ENCODE measurements at places on chromosomes 4 and X. TPM values are rescaled to one million over a fixed set of nuclear protein-coding genes. Genes with fewer than 3 reads are reported as not detected.

DNA sequence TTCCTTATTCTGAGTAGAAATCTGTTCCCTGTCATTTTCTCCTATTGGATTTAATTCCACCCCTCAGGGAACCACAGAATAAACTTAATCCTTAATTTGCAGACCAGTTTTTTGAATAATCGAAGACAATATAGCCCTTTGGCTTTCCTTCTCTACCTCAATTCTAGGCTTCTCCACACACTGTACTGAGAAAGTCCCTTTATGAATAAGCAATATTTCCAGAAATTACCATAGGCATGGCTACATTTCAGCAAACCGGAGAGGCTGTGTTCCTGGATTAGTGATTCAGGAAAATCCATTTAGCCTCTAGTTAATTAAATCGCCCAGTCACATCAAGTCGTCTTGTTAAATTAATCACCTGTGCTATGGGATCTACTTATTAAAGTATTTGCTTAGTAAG is 125.1 kb downstream of the ANAPC4 start:
- no peak for DNase-seq

DNA sequence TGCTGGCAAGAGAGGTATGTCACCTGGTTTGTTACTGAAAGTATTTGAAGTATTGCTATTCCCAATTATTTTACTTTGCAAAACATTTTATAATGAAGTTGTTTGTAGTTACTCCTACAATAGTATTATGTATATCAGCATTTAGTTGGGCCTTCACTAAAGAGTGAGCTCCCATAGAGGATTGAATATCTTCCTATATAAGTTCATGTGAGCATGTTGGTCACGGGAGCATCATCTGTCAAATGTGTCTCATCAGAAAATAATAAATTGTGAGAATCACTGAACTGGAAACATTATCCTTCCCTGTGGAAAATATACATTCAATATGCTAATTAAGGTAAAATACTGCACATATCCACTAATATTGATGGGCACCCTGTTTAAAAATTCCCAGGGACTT is 360.1 kb upstream of the ADGRL3 start:
- DNase-seq: no peak

DNA sequence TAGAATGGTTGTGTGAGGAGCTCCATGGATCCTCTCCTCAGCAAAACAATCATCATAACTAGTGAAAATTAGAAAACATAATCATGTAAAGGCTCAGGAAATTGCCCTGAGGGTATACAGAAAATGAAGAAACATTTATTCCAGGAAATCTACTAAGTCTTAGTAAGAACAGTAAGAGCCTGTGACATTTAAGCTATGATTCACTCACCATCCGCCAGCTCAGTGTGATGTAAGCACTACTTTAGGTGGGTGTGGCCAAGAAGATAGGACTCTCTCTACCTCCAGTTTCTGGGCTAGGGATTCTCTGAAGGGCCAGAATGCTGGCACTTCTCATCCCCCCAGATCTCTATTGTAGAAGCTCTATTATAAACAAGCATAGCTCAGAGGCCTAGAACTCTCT is 147.5 kb downstream of the DLG3 start:
- DNase-seq: no peak

DNA sequence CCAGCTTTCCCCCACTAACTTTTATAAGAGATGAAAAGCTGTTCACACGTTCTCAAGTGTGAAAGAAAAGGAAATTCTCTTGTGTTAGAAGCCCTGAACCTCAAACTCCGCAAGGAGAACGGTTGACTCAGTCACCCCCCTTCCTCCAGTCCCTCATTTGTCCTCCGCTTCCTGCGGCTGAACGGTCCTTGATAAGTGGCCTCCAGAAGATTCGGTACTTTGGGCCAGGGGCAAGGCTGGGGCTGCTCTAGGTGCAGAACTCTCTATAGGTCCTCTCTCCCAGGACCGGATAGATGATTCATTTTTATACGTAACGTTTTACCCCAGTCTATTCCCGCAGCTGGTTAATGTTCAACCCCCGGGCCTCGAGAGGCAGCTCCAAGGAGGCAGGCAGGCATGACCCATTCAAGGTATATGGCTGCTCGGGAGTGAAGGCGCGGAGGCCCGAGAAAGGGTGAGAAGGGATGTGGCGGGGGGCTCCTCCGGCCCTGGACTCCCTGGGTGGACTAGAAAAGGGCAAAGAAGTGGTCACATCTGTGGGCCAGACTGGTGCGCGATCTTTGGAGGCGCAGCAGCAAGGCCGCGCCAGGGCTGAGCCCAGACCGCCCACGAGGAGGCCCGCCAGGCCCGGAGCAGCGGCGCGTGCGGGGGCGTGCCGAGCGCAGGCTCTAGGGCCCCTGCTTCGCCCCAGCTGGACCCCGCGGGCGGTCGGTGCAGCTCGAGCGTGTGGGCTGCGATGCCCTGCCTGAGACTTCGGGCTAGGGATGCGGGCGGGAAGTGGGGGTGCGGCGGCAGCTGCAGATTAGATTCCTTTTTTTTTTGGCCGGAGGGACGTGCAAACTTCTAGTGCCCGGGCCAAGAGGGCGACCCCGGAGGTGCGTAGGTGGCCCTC is 11.7 kb downstream of the PITX2 start:
- DNase-seq: no peak

- no peak for DNase-seq
Measured at GRCh38 chrX:15848576-15848975, 6.0 kb downstream of the AP1S2 start.

DNA sequence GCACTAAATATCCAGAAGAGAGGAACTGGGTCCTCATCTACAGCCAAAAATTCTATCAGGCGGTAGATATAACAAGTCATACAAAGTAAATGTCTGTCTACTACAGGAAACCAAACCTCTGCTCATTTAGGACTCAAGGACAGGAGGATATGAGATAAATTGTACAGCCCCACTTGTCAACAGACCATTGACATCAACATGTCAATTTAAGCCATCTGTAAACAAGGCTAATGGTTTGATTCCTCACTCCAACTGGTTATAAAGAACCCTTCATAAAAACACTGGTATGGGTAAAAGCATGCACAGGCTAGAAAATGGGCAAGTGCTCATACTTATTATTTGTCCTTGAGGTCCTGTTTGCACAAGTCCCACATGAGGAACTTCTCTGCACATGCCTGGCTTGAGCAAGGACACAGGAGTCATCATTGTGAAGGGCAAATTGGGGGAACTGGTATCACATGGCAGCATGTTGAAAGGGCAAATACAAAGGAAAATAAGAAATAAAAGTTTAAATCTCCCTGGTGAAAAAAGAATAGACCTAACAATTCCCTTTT is 13.2 kb downstream of the RTL8B start:
- no peak for DNase-seq

- DNase-seq: no peak
Measured at GRCh38 chr4:5381961-5382441, 326.4 kb downstream of the EVC2 start.

- DNase-seq: no peak
Measured at GRCh38 chr4:148216866-148217814, 225.1 kb downstream of the NR3C2 start.

DNA sequence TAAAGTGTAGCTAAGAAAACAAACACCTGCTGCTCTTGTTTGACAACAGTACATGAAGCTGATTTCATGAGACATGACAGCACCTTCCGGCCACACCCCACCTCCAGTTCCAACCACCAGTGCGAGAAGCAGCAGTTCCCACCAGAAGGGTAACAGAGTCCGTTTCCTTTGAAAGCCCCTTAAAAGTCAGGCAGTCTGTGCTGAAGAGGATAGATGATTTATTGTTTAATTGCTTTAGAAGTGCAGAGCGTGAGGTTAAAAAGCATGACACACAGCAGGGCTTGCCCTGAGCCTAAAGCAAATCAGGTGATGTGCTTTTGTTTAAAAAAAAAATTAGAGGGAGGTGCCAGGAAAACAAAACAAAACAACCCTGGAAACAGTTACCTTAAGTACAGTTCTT is 82.6 kb downstream of the HADH start:
- peak; percentile 52 for DNase-seq

DNA sequence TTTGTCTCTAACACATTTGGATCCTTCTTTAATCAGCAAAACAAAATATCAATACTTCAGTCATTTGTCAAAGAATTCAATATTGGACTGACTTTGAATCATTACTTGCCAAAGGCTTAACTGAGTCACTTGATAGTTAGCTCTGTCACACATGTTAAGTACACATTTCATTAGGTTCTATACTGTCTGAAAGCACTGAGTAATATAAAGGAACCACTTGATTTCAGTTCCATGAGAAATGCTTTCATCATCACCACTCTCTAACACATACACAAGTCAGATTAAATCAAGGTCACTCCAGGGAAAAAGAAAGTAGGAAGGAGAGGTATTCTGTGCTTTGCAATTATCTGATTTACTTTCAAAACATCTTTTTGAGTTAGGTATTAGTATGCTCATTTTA is 1233.1 kb downstream of the C4orf33 start:
- no peak for DNase-seq

DNA sequence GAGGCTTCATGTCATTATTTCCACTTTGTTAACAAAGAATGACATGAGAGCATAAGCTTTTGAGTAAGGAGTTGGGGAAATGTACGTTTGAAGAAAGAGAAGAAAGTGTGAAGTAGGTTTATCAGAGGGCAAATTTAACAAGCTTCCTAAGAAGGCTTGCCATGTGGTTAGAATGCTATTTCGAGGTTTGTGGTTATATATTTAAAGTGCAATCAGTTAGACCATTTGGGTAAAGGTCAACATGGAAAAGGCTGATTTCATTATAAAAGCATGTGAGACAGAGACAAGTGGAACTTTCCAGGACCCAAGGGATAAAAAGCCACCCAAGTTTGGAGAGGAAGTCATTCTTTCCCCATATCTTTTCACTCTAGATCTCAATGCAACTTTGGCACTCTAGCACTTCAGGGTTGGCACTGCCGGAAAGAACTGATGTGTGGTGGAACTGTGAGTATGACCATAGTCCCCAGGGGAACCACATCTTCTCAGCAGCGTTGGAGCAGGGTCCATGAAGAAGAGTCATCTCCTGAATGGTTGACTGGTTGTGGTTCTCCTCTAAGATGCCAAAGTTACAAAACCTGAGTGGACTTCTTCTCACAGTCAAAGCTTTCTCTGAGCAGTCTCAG is 529.9 kb downstream of the MID1IP1 start:
- DNase-seq: no peak

DNA sequence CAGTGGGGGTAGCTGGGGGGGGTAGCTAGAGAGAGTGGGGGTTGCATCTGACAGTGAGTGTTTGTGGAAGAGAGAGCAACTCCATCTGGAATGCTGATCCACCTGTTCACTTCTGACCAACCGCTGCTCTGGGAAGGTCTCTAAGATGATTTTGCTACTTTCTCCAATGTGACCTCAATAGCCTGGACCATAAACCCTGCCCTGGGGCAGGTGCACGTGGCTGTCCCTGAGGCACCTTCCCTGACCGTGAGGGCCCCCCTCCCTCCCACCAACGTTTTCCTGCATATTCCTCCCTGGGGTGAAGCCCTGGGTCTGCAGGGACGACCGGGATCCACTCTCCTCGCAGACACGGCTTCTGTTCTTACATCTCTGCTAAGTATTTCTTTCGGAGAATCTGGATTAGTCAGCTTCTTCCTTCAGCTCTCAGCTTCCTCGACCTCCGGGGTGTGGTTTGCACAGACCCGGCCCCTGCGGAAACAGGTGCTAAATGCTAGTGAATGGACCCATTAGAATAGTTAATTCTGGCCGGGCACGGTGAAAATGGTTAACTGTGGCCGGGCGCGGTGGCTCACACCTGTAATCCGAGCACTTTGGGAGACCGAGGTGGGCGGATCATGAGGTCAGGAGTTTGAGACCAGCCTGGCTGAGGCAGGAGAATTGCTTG is 21.4 kb upstream of the PLCXD1 start:
- no peak for DNase-seq

DNA sequence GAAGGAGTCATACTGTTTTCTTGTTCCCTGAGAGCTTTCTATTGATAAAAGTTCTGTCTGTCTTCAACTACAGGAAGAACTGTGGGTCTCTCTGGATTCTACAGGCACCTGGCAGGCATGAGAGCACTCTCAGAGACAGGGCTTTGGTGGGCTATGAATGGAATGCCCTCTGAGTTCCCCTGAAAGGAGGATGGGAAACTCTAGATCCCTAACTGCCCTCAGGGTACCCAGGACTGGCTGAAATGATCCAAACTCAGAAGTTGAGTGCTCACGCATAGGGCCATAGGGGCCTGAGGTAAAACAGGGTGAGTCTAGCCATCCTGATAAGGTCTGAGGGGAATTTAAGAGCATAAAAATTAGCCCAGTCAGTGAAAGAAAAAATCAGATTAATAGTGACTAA is 59.0 kb upstream of the SCRG1 start:
- no peak for DNase-seq

GRCh38 chr4:185969657-185970056 is 99.3 kb upstream of the TLR3 start:
- DNase-seq: no peak

GRCh38 chrX:103361798-103362197 is 5.5 kb downstream of the TCEAL9 start:
- DNase-seq: no peak

GRCh38 chr4:38090455-38091246 is 130.5 kb downstream of the PTTG2 start:
- DNase-seq: no peak

- DNase-seq: no peak
Measured at GRCh38 chr4:2442175-2442993, 23.6 kb downstream of the CFAP99 start.

- DNase-seq: no peak
Measured at GRCh38 chr4:139628184-139629012, 37.2 kb upstream of the MGST2 start.

- DNase-seq: no peak
Measured at GRCh38 chr4:57068237-57068981, 41.8 kb downstream of the IGFBP7 start.

- no peak for DNase-seq
Measured at GRCh38 chrX:40272141-40272540, 174.4 kb upstream of the BCOR start.

- DNase-seq: peak; percentile 16
Measured at GRCh38 chrX:139932073-139932900, 566 bp downstream of the ATP11C start.

- DNase-seq: no peak
Measured at GRCh38 chr4:686413-687040, 2.4 kb downstream of the SLC49A3 start.

- DNase-seq: no peak
Measured at GRCh38 chrX:9081271-9081670, 47.3 kb upstream of the FAM9B start.

- DNase-seq: no peak
Measured at GRCh38 chrX:120380699-120381098, 18.8 kb downstream of the ATP1B4 start.

ARHGAP6 gene
- total RNA-seq: 0.30 TPM

TRIML2 gene
- total RNA-seq: not detected

CFI gene
- total RNA-seq: not detected

PDZD4 gene
- total RNA-seq: 31.1 TPM

MAGEA4 gene
- total RNA-seq: not detected

GABRG1 gene
- not detected for total RNA-seq

FGG gene
- total RNA-seq: not detected
